ENCODE measurements at places on chromosomes 16 and 17.

DNA sequence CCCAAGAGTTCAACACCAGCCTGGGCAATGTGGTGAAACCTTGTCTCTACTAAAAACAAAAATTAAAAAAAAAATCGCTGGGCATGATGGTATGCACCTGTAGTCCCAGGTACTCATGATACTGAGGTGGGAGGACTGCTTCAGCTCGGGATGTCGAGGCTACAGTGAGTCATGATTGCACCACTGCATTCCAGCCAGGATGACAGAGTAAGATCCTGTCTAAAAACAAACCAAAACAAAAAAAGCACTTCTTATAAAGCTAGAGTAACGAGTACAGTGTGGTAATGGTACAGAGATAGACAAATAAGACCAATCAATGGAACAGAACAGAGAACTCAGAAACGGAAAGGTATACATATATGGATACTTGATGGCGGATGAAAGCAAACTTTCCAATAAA is 4.4 kb downstream of the NSMCE1 start:
- no peak for DNase-seq

GRCh38 chr16:11140867-11141266 is 115.1 kb downstream of the SOCS1 start:
- DNase-seq, result no peak

- no peak for DNase-seq
Measured at GRCh38 chr16:16857012-16857411, 478.1 kb downstream of the NPIPA7 start.

- no peak for DNase-seq
Measured at GRCh38 chr16:83939266-83939855, 13.7 kb upstream of the OSGIN1 start.

DNA sequence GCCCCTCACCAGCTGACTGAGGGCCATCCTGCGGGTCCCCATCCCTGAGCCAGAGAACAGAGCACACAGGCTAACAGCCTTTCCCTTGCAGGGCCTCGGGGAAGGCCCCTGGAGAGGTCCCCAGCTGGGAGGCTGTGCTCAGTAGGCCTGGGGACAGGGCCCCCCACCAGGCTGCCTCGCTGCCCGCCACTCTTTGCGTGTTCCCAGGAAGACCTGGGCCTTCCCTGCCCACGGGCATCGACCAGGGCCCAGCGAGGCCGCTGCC is 785 bp downstream of the HID1 start:
- no peak for DNase-seq

GRCh38 chr16:63185235-63185780 is 1149.1 kb upstream of the CDH8 start:
- DNase-seq, result no peak

GRCh38 chr17:15169676-15170075 is 95.5 kb downstream of the PMP22 start:
- no peak for DNase-seq

DNA sequence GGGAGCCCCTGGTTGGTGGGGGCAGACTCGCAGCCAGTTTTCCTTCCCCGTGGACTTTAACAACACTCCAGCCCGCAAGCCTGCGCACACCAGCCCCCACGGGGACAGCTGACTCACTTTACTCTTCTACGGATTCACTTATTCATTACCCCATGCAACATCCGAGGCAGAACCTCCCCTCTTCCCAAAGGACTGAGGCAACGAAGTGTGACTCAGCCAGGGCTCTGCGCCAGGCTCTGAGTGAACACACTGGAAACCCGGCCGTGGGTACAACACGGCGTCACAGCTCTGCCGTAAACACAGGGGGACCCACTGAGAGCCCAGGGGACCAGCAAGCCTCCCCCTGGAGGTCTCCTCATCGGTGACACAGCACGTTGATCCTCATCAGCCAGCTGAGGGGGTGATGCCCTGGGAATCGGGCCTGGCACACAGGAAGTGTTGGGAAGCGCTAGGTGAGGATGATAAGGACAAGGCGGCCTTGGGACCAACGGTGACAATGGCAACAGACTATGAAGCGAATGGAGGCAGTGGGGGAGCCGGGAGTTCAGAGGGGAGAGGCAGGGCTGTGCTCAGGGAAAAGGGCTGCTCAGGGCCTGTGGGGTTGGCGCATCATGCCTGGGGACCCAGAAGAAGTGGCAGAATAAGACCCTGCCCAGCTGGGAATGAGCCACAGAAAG is 14.6 kb downstream of the COTL1 start:
- DNase-seq, result no peak

- no peak for DNase-seq
Measured at GRCh38 chr16:30948667-30949649, at the start of gene ORAI3. Gene ORAI3 (plus strand): TSS chr16:30949068. CDS start chr16:30949290, 222 bp downstream.

GRCh38 chr16:50992350-50993032 is 158.6 kb downstream of the SALL1 start:
- DNase-seq, result no peak

DNA sequence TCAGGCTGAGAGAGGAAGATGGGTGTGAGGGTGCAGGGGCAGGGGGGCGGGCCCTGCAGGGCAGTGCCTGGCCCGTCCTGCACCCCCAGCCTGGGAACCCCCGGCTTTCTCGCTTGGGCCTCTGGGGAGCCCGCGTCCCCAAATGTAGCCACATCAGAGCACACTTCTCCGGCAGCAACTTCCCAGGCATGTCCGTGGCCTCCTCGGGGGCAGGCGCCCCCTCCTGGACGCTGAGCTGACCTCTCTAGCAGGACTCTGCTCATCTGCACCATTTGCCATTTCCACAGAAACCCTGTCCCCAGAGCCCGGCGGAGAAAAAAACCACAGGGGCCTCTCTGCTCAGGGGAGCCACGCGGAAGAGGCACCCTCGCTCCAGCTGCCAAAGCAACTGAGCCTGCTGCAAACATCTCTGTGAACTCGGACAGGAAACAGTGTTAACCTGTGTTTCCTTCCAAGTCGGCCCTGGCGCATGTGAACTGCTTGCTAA is 63.4 kb downstream of the KLHDC4 start:
- DNase-seq, result peak; percentile 24

- DNase-seq, result no peak
Measured at GRCh38 chr16:65176603-65177002, 54.7 kb upstream of the CDH11 start.

- no peak for DNase-seq
Measured at GRCh38 chr17:57485916-57486881, 229.9 kb downstream of the MSI2 start.

GRCh38 chr16:89586853-89587252 is 11.3 kb downstream of the CPNE7 start:
- no peak for DNase-seq

GRCh38 chr16:57030346-57030902 is 41.1 kb downstream of the NLRC5 start:
- no peak for DNase-seq

DNA sequence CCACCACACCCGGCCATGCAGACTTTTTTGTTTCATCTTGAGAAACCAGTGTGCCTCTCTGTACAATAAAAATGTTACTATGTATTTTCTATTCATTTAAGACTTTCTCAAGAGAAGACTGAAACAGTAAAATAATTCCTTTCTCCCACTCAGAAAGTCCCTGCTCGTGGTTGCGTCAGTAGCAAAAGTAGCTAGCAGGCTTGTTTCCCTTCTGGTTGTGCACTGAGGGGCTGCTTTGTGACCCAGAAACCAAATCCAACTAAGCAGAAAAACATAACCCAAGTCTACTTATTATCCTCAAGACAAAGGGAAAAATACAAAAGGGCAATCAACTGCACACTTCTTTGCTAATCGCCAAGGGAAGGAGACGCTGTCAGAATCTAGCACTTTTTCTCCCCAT is 3.4 kb upstream of the PNPO start:
- DNase-seq, result no peak

DNA sequence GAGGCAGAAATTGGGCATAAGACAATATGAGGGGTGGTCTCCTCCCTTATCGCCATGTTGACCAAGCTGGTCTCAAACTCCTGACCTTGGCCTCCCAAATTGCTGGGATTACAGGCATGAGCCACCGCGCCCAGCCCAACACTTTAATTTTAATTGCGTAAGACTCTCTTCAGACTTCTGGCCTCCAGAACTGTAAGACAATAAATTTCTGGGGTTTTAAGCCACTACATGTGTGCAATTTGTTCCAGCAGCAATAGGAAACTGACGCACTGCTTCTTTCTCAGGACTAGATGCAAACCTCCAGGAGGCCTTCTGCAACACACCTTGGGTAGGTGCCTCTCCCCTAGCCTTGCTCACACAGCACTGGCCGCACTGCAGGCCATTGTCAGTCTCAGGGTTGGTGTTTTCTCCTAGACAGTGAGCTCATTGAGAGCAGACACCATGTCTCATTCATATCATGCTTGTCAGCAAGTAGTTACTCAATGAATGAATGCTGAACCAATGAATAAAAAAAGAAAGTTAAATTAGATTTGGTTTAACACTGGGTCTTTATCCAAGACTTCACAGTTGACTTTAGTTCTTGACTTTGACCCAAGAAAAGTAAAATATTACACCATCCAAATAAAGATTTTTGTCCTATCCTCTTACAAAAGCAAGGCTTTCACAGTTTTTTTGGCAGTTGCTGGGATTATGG is 5.5 kb upstream of the ACSF2 start:
- DNase-seq, result no peak

GRCh38 chr17:67515490-67516083 is 138.5 kb downstream of the PITPNC1 start:
- DNase-seq, result no peak

- DNase-seq, result no peak
Measured at GRCh38 chr17:45222014-45222288, 266 bp downstream of the FMNL1 start.

DNA sequence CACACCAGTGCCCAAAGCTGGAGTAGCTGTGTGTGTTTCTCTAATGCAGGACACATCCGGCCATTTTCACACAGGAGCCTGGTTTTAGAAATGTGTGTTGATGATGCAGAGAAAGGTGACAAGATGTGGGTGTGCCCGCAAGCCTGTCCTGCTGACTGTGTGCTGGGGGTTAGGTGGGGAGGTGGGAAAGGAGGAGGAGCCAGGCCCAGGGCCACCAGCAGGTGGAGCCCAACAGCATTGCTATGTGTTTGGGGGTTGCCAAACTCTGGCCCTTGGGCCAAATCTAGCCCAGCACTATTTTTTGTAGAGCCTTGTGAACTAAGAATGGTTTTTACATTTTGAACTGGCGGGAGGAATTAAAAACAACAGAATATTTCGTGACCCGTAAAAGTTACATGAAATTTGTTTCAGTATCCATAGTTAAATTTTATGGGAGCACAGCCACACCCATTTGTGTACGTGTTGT is 61.7 kb upstream of the LGALS9 start:
- DNase-seq, result peak; percentile 17

- peak; percentile 90 for DNase-seq
Measured at GRCh38 chr17:58631523-58632323, 60.1 kb downstream of the TEX14 start.

GRCh38 chr16:24935336-24935735 is 79.8 kb downstream of the ARHGAP17 start:
- DNase-seq, result no peak

GRCh38 chr16:69568676-69569075 is 2.9 kb downstream of the NFAT5 start:
- no peak for DNase-seq

DNA sequence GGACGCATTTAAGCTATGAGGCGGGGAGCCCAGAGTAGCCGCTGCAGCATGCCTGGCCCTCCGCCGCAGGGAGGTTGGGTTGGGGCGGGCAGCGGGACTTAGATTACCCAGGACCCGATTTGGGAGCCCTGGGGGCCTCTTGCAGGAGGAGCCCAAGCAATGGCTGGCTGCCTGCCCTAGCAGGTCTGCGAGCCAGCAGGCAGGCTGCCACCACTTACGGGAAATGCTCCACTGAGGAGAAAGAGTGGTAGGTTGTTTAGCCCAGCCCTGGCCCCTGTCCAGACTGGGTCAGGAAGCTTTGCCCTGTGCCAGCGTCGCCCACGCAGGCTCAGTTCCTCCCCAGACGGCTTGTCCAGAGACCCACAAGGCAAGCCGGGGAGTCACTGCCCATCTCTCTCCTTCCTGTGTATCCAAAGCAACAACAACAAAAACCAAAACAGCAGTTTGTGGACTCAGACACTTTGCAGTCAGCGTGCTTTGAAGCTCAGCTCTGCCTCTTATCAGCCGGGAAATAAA is 10.3 kb upstream of the TVP23A start:
- no peak for DNase-seq

DNA sequence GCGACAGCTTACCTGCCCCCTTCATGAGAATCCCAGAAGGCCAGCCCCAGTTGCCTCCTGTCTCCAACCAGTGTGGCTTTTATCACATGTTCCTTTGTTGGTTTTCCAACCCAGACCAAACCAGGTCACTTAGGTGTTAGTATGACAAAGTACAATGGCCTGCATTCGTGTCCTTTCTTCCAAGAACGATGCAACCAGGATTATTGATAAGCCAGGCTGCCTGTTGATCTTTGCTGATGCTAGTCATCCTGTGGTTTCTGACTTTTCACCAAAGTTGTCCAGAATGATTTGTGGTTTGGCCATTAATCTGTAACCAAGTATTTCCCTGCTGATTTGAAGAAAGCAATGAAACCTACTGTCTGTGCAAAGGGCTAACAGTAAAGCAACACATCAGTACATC is 191.4 kb downstream of the CYLD start:
- DNase-seq, result no peak

GRCh38 chr17:66580184-66580955 is 254.5 kb upstream of the CACNG5 start:
- DNase-seq, result no peak

DNA sequence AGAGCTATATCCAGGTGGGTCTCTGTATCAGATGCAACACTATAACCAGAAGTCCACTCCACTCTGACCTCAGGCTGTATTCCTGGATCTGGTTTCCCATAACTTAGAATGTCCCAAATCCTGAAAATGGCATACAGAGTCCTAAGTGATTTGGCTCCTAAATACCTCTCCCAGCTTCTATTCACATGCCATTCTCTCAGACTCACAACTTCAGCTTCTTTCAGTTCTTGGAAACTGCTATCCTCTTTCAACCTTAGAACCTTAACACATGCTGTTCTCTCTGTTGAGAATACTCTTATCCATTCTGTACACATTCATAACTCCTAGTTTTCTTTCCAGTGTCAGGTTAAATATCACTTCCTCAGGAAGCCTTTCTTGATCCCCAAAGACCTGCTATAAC is 132.0 kb downstream of the BRIP1 start:
- no peak for DNase-seq

GRCh38 chr17:2551493-2551892 is 39.8 kb upstream of the METTL16 start:
- DNase-seq, result no peak

- DNase-seq, result no peak
Measured at GRCh38 chr16:85088570-85089199, 23.6 kb downstream of the CIBAR2 start.

DNA sequence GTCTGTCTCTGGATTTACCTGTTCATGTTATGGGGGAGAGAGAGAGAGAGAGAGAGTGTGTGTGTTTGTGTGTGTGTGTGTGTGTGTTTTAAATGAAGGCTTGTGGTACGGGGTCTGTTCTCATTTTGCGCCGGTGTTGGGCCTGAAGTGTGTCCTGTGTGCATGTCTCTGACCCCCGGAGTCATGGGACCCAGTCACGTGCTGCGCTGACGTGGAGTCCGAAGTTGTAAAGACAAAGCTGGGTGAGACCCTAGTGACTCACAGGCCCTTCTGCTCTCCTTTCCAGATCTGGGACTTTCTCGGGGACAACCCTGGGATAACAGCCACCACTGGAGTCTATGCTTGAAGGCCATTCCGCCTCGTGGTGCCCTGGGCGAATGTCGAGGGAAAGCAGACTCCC is 35.0 kb downstream of the JPH3 start:
- no peak for DNase-seq

All from stimulated activated CD4-positive, alpha-beta T cell treated with anti-CD3 and anti-CD28 coated beads, Interleukin-1b, Interleukin-23, amount 100 ng/mL, for 4 hours (primary cell).